NCI-H1048 (cell line): ENCODE measurements at places on chromosomes 1 and 21.

DNA sequence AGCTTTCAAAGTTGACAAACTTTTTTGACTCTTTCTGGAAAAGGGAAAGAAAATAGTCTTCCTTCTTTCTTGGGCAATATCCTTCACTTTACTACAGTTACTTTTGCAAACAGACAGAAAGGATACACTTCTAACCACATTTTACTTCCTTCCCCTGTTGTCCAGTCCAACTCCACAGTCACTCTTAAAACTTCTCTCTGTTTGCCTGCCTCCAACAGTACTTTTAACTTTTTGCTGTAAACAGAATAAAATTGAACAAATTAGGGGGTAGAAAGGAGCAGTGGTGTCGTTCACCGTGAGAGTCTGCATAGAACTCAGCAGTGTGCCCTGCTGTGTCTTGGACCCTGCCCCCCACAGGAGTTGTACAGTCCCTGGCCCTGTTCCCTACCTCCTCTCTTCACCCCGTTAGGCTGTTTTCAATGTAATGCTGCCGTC is 160.8 kb upstream of the SGIP1 start:
- no peak for DNase-seq

- no peak for DNase-seq
Measured at GRCh38 chr1:160437432-160438316, 37.3 kb downstream of the VANGL2 start.

- no peak for DNase-seq
Measured at GRCh38 chr1:20601129-20601825, 12.4 kb downstream of the CDA start.

DNA sequence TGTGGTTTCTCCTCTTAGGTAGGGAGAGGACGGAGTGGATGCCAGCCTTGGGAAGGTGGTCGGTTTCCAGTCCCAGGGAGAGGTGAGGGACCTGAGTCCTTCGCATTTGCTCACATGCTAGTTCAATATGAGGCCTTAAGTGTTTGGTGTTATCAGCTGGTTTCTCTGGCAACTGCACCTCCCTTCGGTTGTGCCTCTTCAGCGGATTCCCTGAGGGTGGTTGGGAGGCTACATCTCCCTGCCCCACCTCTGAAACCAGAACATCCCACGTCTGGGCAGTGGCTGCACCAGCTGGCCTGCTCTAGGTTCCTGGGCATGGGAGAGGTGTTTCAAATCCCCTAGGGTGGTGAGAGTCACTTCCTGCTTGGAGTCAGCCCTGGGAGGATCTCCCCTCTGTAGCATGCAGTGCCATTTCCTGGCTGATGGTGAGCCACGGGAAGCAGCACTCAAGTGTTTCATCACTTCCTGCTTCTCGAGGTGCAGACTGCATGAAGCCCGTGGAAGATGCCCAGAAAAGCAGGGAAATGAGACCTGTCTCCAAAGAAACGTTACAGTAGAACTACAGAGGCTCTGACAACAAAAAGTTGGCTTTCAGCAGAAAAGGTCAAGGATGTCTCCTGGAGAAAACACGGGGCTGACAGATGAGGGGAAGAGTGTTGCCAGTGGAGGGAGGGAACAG is 4.5 kb downstream of the TMEM125 start:
- DNase-seq: no peak

DNA sequence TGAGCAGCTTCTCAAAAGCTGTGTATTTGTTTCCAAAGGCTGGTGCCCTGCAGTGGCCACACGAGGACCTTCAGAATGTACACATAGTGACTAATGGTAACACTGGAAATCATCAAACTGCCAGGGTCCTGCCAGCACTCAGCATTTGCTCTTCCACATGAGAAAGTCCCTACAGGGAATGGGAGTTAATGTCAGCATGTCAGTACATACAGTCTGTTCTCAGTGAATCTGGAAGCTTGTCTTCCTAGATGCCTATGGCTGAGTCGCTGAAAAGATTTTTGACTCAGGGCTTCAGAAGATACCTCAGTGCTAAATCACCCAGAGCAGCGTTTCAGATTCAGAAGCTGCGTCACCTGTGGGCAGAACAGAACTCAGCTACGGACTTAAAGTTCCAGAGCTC is 108.2 kb downstream of the CDC7 start:
- DNase-seq: no peak

DNA sequence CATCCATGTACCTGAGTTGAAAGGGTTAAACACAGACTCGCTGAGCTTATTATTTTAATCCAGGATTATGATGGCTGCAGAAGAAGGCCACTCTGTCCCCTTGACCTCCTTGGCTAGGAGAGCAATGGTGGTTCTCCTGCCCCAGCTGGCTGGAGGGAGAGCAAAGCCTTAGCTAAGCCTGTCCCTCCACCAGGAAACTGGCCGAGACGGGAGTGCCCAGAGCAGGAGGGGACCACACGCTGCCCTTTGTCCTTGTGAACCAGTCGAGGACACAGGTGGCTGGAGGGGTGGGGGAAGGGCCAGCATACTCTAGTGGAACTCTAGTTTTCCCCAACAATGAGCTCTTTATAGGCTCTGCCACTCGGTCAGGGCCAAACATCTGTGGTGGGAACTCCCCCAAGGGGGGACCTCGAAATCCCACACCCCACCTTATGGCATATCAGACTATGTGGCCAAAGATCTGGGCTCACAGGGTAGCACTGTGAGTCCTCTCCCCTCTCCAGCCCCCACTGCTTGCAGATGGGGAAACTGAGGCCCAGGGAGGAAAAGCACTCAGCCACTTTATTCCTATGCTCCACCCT is 12.9 kb downstream of the KIAA1614 start:
- no peak for DNase-seq

GRCh38 chr1:205811660-205812059 is 1.3 kb downstream of the SLC41A1 start:
- no peak for DNase-seq

- DNase-seq: no peak
Measured at GRCh38 chr1:174791863-174792262, 207.9 kb upstream of the CACYBP start.

DNA sequence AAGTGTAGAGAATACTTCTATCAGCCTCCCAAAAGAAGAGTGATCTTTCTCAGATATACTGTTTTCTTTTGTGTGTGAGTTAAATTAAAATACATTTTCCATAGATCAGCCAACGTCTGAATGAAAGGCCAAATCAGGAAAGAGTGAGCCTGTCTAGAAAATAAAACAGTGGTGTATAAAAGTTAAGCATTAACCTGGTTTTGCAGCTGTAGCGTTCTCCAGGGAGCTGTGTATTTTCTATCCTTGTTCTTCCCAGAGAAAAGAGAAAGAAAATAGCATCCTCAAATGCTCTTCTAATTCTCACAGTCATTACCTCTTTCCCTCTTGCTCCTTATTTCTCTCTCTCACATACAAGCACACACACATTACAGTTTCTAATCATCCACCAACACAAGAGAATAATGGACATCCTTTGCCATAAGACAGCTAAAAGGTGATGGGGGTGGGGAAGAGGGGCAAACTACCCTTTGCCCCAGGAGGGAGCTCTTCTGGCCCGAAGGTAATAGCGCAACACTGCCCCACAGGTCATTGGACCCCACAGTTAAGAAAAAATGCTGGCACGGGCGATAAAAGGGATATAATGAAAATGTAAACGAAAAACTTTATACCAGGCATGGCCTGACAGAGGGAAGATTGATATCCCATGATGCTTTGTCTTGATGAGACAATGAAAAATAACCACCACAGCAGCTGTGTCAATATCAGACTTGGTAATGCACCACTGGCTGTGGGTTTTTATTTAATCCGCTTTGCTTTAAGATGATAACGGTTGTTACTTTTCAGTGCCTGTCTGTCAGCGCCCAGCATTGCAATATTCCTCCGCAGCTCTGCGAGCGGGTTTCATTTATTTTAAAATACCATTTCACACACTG is 150.3 kb downstream of the NUF2 start:
- DNase-seq: no peak

- DNase-seq: peak; percentile 71
Measured at GRCh38 chr1:28668956-28669723, 556 bp downstream of the GMEB1 start.

DNA sequence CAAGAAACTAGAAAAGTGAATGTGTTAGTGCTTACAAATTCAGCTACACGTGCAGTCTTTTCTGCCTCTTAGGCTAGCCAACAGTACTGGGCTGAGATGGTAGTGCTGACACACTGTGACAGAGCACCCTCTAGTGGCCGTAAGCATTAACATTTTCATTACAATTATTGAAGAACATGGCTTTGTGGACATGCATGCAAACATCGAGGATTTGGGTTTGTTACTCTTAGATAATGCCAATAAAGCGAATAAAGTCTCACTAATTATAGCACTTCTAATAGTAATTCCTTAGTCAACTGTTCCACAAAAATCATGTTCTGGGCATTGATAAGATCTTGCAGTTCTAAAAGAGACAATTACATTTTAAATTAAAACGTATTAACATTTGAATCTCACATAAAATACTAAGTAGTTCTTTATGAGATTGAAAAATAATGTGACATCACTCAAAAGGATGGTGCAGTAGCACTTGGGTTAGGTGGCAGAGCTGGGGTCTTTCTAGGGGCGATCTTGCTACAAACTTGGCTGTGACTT is 47.1 kb downstream of the MYSM1 start:
- DNase-seq: peak; percentile 5
